ENCODE measurements at places on chromosomes 13 and 19.

- DNase-seq: no peak
Observed at GRCh38 chr13:77930430-77930829, 11.8 kb upstream of the EDNRB start.

DNA sequence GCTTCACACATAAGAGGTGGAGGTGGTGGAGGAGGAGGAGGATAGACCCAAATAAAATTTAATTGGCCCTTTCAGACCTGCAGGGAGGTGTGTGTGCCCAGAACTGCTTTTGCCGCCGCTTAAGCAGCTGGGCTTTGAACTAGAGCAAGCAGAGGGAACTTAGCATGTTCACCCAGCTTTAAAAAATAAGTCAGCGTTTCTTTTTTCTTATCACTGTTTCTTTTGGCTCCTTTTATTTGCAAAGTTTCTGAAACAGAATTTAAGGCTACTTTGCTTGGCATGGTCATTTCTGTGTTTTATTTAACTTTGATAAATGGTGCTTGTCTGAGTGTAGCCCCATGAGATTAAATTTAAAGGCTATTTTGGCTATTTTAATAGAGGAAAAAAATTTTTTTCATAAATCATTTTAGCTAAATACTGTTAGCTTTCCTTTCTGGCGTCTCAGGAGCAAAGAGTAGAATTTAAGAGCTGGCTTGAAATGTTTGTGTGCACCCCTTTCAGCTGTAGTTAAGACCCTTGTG is 43.3 kb upstream of the RNF113B start:
- no peak for DNase-seq

GRCh38 chr13:20181188-20181587 is 11.6 kb downstream of the GJB2 start:
- DNase-seq: no peak

GRCh38 chr19:52658595-52658994 is 20.4 kb upstream of the ZNF83 start:
- DNase-seq: no peak

GRCh38 chr19:50729894-50730293 is 6.7 kb downstream of the CLEC11A start:
- no peak for DNase-seq

- DNase-seq: no peak
Observed at GRCh38 chr19:58084596-58085347, 13.3 kb downstream of the ZSCAN18 start.

DNA sequence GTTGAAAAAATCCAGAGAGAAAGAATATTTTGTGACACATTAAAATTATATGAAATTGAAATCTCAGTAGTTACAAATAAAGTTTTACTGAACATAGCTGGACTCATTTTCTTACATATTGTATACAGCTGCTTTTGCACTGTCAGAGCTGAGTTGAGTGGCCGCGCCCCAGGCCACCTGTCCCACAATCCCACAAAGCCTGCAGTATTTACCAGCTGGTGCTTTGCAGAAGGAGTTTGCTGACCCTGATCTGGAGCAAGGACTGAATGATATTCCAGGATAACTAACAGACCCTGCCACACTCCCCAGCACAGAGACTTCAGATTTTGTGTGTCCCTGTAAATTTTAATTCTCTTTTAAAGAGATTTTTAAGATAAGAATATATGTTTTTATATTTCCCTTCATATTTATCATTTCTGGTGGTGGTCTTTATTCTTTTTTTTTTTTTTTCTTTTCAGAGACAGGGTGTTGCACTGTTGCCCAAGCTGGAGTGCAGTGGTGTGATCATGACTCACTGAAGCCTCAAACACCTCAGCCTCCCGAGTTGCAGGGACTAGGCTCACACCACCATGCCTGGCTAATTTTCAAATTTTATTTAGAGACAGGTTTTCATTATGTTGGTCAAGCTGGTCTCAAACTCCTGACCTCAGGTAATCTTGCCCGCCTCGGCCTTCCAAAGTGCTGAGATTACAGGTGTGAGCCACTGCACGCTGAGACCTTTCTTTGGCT is 48.5 kb downstream of the TDRD12 start:
- no peak for DNase-seq

DNA sequence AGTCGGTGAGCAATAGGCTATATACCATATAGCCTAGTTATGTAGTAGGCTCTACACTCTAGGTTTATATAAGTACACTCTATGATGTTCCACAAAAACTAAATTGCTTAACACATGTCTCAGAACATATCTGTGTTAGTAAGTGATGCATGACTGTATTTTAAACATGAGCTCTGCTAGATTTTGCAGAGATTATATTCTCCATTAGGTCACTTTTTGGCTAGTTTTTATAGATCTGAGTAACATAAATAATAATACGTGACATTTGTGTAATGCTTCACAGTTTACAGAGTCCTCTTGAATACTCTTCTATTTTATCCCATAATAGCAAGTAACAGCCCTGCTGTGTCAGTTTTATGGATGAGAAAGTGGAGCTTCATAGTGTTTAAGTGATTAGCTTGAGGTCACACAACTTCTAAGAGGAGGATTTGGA is 47.8 kb downstream of the NDFIP2 start:
- no peak for DNase-seq
